NCI-H1694 (cell line): ENCODE measurements at places on chromosomes 11 and 22.

DNA sequence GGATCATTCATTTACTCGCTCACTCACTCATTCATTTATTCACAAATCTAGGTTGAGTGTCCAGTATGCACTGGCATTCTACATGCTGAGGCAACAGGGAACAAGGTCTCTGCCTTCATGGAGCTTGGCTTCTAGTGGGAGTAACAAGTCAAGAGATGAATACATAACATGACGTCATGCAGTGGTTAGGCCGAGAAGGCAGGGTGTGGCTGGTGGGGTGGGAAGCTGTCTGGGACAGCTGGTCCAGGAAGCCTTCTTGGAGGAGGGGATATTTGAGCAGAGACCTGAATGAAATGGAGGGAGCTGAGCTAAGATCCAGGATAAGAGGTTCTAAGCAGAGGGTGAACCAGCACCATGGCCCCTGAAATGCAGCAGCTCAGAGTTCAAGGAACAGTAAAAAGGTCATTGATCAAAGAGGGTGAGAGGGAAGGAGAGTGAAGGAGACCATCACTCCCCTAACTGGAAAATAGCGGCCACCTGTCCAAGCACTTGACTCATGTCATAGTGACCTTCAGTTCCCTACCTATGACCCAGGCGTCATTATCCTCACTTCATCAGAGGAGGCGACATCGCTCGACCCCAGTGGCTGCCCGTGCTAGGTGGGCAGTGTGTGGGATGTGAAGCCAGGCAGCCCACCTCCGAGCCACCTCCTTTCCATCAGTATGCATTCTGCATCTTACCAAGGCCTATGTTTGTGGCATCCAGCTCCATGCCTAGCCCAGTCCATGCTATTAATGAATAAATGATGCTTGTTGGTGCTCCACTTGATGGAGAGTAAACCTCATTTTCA lies 105.0 kb downstream of the TSPAN18 start:
- no peak for DNase-seq

- no peak for DNase-seq
Observed at GRCh38 chr11:115941481-115941993, 437.3 kb upstream of the CADM1 start.

GRCh38 chr22:25113316-25113721 lies 86.3 kb upstream of the CRYBB3 start:
- no peak for DNase-seq

DNA sequence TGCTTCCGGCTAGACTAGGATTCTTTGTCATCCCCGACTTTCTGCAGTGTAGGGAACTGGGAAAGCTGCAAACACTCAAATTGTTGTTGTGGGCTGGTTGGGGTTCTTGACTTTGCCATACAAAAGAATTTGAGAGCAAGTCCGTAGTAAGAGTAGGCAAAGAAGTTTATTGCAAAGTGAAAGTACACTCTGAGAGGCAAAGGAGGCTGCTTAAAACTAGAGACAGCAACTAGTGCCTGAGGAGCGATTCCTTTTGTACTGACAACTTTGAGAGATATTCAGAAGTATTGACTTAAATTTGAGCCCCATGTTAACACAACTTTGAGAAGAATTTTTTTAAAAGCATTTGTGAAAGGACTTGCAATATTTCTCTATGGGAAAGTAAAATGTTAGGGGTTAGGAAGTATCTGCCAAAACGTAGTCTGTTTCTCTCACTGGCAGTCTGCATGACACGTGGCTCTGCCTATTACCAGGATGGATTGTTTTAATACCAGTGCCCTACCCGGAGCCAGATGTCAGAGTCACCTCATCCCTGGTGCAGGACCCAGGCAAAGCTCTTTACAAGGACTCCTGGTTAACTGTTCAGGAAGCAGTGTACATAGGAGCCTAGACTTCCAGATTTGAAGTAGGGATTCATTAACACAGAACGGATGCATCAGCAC lies 85.0 kb upstream of the CLPB start:
- DNase-seq = no peak

DNA sequence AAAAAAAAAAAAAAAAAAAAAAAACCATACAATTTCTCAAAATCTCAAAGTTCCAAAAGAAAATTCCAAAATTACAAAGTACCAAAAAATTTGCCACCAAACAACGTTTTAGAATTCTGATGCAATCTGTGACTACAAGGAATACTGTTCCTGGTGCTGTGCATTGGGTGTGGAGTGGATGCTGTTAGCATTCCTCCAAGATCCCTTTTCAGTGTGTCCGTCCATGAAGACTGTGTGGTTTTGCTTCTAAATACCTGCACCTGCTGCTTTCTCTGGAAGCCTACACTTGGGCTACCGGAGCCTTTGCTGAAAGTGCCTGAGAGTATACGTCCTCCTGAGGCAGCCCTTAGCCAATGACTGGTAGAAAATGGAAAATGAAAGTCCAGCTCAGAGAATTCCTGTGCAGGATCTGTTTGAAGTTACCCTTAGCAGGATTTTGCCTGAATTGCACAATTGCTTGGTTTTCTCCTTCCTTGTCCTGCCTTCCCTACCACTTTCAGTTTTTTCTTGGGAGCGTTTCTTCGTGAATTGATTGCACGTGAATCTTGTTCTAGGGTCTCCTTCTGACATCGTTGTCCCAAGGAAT lies 140.8 kb downstream of the TRPC6 start:
- DNase-seq = no peak

GRCh38 chr22:25765801-25766200 lies 23.8 kb downstream of the MYO18B start:
- no peak for DNase-seq

DNA sequence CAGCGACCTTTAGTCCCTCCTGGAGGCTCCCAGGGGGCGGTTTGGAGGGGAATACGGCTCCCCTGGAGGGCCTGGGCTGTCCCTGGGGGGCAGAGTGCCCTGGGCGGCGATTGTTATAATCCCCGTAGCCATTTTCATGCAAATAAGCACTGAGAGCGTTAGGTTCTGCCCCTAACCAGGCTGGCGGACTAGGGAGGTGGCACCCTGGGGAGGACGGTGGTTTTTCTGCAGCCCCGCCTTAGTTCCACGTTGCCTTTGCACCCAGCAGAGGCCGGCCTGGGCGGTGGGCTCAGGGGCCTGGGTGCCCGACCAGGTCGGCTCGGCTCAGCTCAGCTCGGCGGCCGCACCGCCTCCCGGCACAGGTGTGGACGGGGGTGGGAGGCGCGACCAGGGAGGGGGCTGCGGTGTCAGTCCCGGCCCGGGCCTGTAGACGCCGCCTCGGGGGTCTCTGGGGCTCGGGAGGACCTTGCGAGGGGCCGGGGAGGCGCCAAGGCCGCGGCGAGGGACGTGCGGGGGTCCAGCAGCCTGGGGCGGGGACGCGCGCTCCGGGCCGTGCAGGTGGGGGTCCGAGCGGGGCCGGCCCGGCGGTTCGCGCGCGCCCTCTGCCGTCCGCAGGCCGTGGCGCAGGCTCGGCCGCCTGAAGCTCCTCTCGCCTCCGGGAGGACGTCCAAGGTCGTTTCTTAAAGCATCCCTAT lies 2.3 kb upstream of the DUSP8 start:
- peak; percentile 21 for DNase-seq

- no peak for DNase-seq
Observed at GRCh38 chr11:86447763-86448480, 73.2 kb downstream of the CCDC81 start.

- DNase-seq = no peak
Observed at GRCh38 chr22:46681010-46681409, 57.0 kb downstream of the CERK start.

DNA sequence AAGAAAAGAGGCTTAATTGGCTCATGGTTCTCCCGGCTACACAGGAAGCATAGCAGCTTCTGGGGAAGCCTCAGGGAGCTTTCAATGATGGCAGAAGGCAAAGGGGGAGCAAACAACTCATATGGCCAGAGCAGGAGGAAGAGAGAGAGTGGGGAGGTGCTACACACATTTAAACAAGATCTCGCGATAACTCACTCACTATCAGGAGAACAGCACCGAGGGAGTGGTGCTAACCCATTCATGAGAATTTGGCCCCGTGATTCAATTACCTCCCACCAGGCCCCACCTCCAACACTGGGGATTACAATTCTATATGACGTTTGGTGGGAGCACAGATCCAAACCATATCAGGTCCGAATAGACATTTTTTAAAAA lies 41.7 kb upstream of the APLNR start:
- DNase-seq = no peak

DNA sequence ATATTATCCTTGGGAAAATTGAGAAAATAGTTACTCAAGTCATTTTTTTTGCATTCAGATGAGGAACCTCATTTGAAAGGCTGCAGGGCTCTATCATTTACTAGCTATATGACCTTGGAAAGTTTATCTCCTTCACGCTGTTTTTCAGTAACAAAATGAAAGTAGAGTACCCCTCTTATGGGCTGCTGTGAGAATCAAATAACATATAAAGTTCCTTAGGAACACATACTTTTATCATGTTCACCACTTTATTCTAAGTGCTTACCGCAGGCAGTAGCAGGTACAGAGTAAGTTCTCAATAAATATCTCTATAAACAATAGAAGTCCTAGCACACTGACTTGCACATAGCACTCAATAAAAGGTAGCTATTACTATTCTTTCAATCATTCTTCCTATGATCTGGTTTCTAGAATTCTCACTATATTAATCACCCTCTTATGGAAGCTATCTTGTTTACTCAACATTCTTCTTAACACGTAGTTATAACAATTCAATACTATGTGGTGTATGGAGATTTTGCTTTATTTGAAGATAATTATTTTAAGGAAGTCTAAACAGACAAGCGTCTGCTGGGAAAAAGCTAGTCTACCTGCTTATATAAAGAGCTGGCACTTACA lies 1.9 kb downstream of the C11orf71 start:
- DNase-seq = no peak

GRCh38 chr11:74400606-74401005 lies 2.4 kb upstream of the PGM2L1 start:
- no peak for DNase-seq

DNA sequence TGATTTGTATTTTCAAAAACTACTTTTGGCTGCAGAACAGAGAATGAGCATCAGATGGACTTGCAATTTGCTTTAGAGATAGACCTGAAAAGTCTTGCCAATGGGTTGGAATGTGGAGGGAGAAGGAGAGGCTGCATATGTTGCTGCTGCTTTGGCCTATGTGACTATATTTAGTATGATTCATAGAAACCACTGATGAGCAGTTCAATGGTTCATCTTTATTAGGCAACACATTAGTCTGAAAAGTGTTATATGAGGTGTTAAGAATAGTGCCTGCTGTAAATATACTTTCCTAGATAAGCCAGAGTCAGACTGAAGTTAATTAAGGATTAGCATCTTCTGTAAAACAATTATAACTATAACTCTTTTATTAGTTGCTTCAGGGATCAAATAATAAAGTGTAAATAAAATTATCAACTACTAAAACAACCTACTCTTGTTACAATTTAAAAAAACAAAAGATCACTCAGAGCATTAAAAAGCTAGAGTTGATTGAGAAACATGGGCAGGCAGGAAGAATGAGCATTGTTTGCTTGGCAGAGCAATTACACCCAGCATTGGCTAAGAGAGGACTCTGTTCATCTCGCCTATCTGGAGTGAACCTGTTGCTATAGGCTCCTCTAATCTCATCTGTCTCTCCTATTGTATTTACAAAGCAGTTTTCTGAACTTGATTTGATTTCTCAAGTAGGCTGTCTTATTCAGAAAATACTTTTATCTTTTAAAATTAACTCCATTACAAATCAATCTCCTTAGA lies 36.3 kb downstream of the HORMAD2 start:
- DNase-seq = no peak

- no peak for DNase-seq
Observed at GRCh38 chr11:103920449-103920848, 116.0 kb upstream of the DDI1 start.

GRCh38 chr22:27791159-27791858 lies 10.2 kb downstream of the MN1 start:
- no peak for DNase-seq

- DNase-seq = no peak
Observed at GRCh38 chr22:20654343-20655208, 119.3 kb upstream of the SERPIND1 start.

GRCh38 chr22:50194037-50194805 lies 6.6 kb upstream of the SELENOO start:
- no peak for DNase-seq

DNA sequence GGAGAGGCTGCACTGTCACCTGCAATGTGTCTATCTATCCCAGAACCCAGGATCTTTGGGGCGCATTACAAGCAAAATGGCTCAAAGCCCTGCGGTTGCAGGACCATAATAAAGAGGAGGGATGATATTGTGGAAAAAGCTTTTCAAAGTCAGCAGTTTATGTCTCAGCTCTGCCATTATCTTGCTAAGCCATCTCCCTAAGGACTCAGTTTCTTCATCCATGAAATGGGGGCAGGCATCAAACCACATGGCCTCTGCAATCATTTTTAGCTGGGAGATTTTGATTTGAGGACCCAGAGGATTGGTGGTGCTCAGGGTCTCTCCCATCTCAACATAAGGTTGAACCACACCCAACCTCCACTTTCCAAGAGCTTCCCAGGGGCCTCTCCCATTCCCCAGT lies 513.8 kb downstream of the MIAT start:
- DNase-seq = no peak

- no peak for DNase-seq
Observed at GRCh38 chr11:75631086-75631730, 37.6 kb downstream of the MAP6 start.

GRCh38 chr22:49724893-49725489 lies 102.7 kb downstream of the BRD1 start:
- DNase-seq = peak; percentile 16

- DNase-seq = peak; percentile 59
Observed at GRCh38 chr22:39349506-39349966, 255 bp upstream of the SYNGR1 start.

DNA sequence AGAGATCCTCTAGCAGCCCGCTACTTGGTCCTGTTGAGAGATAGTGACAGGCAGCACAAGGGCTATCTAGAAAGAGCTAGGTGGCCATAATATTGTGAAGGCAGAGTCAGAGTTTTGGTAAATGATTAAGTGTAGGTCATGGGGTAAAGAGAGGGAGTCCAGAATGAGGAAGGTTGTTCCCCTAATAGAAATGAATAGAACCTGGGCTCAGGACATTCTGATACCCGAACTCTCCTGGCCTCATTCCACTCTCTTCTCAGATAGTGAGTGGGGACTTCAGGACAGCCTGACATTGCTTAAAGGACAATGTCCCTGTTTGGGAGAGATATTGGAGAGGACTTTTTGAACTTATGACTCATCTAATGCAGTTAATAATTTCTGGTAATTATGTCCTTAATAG lies 20.6 kb downstream of the SLC5A1 start:
- no peak for DNase-seq

- no peak for DNase-seq
Observed at GRCh38 chr11:35912883-35913624, 30.8 kb upstream of the LDLRAD3 start.
